ENCODE measurements at places on chromosomes 7 and 10.
A peak's percentile ranks its signal among the peaks of the same experiment; 100 is the strongest.

GRCh38 chr10:69151984-69152383 is 28.0 kb downstream of the VPS26A start:
- DNase-seq: no peak

DNA sequence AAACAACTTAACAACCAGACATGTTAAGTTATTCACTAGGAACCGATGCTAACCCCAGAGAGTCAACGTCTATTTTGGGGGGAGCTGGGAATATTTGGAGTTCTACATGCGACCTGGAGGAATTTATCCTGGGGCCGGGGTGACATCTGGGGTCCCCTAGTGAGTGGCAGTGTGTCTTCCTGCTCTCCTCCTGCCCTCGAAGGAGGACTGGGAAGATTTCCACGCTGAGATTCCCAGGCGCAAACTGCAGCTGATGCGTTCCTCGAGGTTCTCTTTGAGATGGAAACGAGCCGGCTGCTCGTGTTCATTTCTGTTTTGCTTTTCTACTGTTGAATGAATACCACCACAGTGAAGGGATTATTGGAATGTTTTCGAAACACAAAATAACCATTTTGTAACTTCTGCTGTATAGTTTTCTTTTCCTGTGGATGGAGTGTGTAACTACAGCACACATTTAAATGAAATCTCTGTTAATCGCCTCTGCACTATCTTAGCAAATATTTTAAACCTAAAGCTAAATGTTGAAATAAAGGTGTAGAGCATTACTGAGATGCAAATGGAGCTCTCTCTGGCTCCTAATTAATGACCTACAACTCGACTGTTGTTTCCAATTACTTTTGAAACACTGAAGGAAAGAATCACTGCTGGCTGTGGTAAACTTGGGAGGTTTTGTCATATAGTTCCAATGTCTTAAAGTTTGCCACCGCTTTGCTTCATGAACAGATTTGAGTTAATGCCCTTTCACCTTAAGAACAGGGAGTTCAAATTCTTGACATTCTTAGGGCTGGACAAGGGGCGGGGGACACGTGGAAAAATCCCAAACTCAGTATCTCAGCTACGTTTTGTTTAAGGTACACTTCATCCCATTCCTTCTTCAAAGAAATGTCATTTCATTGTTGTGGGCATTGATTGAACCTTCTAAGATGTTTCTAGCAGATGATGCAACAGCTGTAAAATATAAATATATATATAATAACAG is 21.1 kb downstream of the GATA3 start:
- DNase-seq: no peak

GRCh38 chr7:101954499-101954898 is 137.1 kb downstream of the CUX1 start:
- DNase-seq: no peak

GRCh38 chr7:69422574-69422985 is 175.7 kb upstream of the AUTS2 start:
- DNase-seq: no peak

DNA sequence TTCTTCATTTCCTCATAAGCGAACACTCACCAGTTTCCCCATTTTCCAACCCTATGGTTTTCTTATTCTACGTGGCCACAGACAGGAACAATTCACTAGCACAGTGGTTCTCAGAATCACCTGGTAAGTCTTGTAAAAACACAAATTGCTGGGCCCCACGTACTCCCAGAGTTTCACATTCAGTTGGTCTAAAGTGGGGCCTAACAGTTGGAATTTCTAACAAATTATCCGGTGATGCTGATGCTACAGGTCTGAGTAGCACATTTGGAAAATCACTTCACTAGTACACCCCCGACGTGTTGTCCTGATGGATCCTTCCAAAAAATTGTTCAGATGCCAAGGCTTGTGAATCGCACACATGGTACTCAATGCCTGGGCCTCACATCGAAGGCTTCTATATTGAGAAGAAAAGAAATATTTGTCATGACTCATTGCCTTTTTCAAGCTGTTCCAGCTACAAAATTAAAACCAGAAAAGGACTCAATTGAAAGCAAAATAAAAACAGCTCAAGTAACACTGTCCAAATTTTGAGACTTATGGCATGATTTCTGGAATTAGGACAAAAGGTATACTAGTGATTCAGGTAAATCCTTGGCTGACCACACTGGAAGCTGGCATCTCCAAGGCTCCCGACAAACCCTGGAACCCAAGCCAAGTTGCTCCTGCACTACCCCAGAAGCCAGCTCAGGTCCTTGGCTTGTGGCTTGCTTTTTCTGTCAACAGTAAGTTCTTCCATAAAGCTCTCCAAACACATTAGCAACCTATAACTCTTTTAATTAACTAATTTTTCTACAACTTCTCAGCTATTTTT is 12.9 kb upstream of the VIM start:
- DNase-seq: no peak

GRCh38 chr10:118482393-118483331 is 112.8 kb downstream of the PRLHR start:
- DNase-seq: no peak

GRCh38 chr7:108451296-108451848 is 4.9 kb downstream of the NRCAM start:
- no peak for DNase-seq

DNA sequence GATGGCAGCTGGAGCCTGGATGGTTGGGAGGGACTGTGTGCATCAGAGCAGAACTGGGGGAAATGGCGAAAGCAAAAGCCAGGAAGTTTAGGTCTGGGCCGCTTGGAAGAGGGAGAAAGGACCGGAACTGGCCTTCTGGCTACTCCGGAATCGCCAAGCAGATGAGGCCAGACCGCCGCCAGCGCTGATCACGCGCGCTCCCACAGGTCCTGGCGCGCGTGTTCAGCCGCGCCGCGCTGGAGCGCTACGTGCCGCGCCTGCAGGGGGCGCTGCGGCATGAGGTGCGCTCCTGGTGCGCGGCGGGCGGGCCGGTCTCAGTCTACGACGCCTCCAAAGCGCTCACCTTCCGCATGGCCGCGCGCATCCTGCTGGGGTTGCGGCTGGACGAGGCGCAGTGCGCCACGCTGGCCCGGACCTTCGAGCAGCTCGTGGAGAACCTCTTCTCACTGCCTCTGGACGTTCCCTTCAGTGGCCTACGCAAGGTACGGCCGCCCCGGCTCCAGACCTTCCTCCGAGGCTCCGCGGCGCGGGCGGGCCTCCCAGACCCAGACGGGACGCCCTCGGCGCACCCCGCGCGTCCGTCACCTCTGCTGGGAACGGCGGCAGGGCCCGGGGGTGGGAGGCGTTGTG is 2.0 kb downstream of the CYP26C1 start:
- peak; percentile 87 for DNase-seq

DNA sequence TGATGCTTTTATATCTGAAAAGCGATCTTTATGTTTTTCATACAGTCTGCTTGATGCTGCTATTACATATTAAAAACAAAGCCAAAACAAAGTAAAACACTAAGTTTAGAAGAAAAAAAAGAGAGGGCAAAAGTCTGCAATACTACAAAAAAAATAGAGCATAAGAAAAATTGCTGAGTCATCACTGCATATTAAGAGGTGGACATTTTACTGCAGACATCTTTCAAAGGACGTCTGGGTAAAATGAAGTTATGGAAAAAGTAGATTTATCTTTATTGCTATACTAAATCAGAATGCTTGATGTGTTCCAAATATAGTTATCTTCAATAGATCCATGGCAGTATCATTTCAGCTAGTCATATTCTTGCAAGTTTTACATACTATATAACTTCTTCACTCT is 172.0 kb downstream of the MAGI2 start:
- DNase-seq: peak; percentile 59

DNA sequence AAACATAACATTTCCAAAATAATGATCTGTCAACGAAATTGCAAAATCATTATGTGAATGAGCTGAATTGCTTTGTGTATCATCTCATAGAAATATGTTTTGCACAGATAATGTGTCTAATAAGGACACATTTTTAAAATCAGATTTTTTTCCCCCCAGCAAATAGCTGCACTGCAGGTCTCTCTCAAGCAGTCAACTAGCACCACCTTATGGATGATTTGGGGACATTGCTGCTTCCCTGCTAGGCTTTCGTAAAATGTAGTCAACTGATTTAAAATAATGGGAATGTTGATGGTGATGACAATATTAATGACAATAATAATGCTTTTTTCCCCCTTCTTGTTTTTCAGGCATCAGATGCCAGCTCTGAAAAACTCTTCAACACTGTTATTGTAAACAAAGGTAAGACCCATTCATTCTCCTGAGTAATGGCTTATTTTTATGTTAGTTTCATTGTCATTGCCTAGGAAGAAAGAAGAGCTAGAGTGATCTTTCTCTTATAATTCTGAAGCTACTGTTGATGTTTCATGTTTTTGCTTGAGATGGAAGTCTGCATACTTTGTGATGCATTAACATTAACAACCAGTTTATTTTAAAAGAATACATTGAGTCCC is 433.6 kb upstream of the GALNT17 start:
- DNase-seq: peak; percentile 30

- DNase-seq: no peak
These were observed 3.8 kb upstream of the HOXA4 start for GRCh38 chr7:27134392-27134791.

DNA sequence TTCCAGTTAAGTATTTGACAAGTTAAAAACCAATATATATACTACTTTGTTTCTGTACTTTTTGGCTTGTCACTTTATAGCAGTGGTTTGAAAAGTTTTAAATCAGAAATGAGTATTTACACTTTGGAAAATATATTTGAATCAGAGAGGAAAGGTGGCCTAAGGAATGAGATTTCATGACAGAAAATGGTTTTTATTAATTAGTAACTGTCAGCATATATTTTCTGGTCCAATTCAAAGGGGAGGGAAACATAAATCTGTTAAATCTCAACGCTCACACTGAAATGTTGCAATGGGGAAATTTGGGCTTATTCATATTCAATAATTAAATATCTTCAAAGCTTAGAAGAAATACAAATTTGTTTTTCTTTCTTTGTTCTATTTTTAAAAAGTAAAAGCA is 100.1 kb downstream of the GRB10 start:
- DNase-seq: no peak

DNA sequence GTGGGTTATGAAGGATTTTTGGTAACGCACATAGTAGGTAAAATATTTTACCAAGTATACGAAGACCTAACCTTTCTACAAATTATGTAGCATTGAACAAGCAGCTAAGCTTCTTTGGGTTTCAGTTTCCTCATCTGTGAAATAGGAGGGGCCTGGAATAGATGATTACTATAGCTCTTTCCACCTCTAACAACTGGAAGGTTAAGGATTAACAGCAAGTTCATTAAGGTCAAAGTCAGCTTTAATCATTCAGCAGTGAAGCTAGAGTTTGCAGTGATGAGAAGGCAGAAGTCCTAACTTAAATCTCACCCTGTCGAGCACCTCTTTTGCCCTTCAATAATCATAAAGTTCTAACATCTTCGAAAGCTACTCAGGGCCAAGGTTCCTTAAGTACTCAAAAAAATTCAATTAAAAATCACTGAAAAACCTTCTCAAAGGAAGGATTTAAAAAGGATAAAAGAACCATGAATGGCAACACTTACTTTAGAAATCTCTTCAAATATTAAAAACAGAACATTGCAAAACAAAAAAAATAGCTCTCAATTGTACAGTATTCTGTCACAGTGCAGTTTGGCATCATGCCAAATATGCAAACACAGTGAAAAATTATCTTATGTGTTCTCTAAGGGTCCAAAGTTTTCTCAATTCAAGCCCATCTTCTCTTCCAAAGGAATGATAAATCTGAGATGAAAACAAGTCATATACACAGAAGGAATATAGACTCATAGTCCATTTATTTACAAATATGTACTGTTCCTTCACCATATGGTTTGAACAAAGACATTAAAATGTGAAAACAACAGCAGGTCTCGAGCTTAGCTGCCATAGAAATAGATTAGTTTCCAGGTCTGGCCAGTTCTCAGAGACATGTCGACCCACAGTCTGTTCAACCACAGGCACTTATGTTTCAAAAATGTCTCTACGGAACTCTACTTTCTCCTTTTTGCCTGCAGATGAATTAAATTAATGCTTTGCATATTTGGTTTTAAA is 152.0 kb upstream of the SLC13A1 start:
- DNase-seq: no peak

DNA sequence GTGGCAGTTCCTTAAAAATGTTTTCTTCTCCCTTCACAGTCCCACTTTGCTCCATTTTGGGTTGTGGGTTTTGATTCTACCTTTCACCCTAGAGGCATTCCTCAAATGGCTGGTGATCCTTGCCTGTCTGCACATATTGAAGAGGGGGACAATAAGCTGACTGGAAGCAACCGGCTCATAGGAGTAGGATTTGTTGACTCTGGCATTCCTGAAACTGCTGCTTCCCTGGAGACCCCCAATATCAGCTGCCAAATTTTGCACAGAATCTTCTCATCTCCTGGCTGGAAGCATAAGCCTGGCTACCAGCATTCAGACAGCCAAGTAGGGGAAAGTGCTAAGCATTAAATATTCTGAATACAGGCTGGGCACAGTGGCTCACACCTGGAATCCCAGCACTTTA is 53.7 kb downstream of the KIF5B start:
- DNase-seq: no peak

DNA sequence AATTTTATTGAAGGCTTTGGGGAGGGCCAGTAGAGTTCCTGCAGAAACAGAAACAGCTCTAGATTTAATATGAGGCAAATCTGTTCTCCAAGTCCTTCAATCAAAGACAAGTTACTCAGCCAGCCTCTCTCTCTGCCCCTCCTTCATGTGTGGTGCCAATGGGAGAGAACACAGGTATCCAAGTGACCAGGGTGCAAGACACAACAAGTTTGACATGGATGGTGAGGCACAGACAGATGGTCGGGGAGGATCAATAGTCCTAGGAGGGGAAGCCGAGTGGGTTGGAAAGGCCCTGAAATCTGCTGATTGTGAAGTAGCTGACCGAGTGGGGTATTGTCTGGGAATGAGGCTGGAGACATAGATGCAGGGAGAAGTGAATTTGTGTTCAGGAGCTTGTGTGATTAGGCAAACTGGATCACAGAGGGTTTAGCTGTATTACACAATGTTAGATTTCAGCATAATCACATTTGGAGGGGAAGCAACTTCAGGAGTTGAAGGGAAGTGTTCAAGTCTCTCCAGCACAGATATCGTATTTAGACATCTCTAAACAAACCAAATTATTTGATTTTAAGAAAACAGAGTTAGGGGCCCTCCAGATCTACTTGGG is 1.5 kb downstream of the GIMAP1 start:
- no peak for DNase-seq

- DNase-seq: no peak
These were observed 208.1 kb downstream of the SORCS1 start for GRCh38 chr10:106956216-106956915.

DNA sequence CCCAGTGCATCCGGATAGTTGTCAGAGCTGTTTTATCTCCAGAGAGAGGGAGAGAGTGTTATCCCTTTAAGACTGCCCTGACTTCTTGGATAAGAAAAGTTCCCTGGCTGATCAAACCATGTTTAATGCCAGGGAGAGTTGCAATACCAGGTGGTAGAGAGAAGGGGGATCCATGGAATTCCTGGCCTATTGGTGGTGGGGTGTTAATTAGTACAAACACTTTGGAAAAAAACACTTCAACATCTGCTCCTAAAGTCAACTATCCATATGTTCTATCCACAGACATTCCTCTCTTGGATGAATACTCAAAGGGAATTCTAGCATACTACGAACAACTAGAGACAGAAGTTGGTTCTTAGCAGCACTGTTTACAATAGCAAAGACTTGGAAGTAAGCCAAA is 307.2 kb downstream of the TCERG1L start:
- no peak for DNase-seq
